ENCODE measurements at places on chromosomes 16 and 17. TPM values are rescaled to one million over a fixed set of nuclear protein-coding genes. Genes with fewer than 3 reads are reported as not detected.

Gene NAGLU
- 18.1 TPM for polyA plus RNA-seq

Gene KRTAP1-5
- not detected for polyA plus RNA-seq

Gene TXNL4B
- 19.1 TPM for polyA plus RNA-seq

Gene CCL22
- polyA plus RNA-seq = 0.10 TPM

Gene UTS2R
- polyA plus RNA-seq = 0.41 TPM

Gene HLF
- polyA plus RNA-seq = 5.1 TPM

Gene COG8
- polyA plus RNA-seq = 26.9 TPM

Gene WFIKKN1
- polyA plus RNA-seq = 0.82 TPM

Gene KRT23
- polyA plus RNA-seq = 2.0 TPM

Gene PRDM7
- polyA plus RNA-seq = 0.11 TPM

Measured in right renal cortex interstitium (tissue), 3 donors.